ENCODE measurements at places on chromosomes 4 and X.

- no peak for DNase-seq
These were observed 6.5 kb downstream of the TEX13D start for GRCh38 chrX:124338733-124339514.

- no peak for DNase-seq
These were observed 202.2 kb upstream of the GPRIN3 start for GRCh38 chr4:89509708-89510281.

- no peak for DNase-seq
These were observed 114.8 kb upstream of the ATP6AP2 start for GRCh38 chrX:40465735-40466551.

DNA sequence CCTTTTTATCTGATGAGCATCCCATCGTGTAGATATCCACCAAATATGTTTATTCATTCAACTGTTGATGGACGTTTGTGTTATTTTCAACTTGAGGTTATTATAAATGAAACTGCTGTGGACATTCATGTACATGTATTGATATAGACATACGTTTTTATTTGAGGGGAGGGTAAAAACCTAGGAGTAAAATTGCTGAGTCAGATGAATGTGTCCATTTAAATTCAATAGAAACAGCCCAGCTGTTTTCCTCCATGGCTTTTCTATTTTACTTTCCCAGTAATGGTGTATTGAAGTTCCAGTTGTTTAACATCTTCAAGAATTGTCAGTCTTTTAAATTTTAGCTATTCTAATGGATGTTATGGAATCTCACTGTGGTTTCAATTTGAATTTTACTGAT lies 348.7 kb upstream of the GALNTL6 start:
- DNase-seq, result no peak

DNA sequence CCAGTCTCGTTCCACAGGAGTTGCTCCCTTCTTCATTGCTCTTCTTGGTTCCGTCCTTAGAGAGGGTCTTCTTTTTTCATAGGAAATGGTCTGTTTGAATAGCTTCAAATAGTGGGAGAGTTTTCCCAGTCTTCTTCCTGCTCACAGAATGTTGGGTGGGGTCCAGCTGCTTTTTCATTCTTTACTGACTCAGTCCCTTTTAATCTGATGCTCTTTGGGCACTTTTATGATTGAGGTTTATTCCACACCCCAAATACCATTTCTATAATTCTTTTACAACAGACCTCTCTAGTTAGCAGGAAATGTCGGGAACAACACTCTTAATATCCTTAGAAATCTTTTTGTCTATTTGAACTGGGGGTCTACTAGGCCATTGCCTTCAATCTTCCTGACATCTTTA lies 239.5 kb downstream of the PRDM5 start:
- DNase-seq, result no peak

- DNase-seq, result no peak
These were observed 405.4 kb downstream of the ANKRD50 start for GRCh38 chr4:124307143-124307542.

DNA sequence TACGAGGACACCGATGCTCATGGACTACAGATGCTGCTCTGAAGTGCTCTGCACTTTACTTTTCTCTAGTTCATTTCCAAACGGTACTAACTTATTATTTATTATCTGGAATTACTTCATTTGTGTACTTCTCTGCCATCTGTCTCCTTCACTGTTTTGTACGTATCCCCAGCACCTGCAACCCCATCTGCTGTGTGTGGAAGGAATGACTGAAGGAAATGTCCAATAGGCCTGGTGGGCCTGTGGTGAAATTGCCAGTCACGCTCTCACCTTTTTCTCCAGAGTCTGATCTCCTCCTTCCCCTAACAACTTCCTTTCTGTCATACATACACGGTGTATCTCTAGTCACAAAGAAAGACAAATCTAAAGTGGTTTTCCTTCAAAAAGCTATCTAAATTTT lies 12.9 kb downstream of the TMEM154 start:
- no peak for DNase-seq

DNA sequence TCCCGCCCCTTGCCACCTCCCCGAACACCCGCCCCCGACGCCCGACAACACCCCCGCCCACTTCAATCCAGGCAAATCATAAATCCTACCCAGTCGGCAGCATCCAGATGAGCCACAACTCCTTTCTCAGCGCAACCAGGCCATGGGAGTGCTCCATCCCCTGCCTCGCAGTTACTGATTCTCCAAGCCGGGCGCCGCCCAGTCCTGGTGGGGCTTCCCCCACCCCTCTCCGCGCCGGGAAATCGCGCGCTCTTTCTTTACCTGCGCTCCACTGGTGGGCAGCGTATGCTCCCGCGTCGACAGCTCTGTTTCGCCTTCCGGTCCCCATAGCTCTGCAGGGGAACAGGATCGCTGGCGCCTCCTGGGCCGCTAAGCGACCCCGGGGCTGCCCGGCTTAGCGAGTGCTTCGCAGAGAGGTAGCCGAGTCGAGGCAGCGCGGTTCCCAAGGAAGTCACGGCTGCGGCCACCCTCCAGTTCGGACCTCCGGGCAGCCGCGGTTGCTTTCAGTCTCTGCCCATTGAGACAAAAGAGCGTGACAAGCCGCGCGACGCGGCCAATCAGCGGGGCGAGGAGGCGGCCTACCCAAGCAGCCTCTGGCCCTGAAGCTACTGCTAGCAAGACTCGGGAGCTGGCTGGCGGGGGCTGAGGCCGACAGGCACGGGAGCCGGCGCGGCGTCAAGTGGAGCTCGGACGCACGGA lies 43.7 kb upstream of the TMSB15B start:
- peak; percentile 30 for DNase-seq

- DNase-seq, result no peak
These were observed 173.3 kb downstream of the VEGFC start for GRCh38 chr4:176619430-176619829.

DNA sequence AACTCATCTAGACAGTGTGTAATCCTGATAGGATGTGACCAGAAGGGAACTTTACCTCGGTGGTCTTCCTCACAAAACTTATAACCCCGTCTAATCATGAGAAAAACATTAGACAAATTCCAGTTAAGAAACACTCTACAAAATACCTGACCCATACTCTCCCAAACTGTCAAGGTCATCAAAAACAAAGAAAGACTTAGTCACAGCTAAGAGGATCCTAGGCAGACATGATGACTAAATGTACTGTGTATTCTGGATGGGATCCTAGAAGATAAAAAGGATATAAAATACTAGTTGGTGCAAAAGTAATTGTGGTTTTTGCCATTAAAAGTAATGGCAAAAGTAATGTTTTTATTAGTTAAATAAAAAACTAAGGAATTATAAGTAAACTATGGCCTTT lies 81.6 kb downstream of the DTHD1 start:
- DNase-seq, result no peak

DNA sequence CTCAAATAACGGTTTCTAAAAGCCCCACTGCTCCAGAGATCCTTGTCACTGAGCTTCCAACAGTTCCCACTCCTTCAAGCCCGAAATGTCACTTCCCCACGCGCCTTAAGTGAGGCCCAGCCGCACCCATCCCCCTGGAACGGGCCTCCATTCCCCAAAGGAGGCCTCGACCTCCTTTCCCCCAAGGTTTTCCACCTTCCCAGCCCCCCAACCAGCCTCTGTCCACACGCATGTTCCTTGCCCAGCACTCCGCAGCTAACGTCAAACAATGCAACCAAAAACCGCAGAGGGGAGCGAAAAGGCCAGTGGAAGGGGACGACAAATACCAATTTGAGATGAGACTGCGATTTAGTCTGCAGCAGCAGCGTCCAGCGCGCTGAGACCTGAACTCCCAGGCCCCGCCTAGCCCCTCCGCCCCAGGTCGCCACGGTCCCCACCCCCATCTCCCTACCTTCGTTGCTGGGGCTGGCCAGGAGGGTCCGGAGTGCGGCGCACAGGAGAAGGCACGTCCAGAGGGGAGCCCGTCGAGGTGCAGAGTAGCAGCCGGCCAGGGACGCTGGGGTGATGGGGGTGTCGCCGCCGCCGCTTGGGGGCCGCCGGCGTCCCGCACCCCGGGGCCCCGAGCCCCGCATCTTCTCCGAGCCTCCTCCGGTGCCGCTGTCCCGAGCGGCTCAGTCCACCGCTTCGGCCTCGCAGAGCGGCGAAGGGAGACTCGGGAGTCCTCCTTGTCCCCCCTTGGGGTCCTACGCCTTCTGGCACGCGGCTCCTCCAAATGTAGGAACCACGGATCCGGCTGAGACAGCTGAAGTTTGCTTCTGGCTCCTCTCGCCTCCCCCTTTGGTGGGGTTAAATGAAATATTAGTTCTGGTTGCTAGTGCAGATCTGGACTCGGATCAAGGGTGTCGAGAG lies 924 bp downstream of the EPHA5 start:
- DNase-seq, result no peak

DNA sequence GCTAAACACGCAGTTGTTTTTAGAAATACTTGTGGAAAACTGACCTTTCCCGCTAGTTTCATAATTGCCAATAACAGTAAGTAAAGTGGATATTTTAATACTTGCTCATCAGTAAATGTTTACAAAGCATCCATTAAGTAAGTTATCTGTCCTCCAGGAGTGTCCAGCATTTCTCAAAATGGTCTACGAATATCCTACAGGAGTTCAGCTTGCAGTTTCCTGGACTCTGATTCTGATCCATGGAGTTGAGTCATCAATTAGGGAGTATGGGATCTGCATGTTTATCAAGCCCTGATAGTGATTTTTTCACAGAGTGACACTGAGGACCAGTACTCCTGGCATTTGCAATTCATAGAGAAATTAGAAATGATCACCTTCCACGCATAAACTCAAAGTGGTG lies 325.2 kb upstream of the AADAT start:
- no peak for DNase-seq

DNA sequence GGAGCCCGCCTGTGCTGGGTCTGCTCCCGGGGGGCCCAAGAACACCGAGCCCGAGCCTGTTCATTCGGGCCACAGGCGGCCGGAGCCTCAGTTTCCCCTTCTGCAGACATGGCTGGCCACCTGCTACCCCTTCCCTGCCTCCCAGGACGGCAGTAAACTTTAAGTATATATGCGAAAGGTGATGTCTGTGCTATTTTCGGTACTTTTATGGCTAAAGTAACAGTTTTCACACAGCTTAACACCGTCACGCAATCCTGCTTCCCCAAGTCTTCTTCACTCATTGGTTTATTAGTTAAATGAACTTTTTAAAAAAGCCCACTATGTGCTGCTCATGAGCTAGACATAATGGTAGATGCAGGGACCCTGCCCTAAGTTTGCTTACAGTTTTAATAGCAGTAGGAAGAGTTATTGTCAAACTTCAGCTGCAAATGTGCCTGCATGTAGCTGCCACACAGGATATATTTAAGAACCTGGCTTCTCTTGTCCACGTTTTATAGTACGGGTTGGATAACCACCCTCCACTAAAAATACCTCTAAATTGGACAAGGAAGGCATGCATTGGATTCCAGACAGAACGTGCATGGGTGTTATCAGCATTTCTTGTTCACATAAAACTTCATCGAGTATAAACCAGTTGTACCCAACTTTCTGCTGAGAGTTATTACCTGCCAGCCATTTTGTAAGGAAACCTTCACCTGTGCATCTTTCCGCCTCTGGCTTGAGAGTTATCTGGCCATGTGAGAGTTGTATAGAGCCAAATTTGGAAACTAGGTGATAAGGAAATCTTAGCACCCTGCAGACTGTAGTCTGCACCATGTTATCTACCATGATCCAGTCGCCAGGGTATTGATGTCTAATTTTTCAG lies 741 bp downstream of the ANAPC4 start:
- DNase-seq, result no peak

DNA sequence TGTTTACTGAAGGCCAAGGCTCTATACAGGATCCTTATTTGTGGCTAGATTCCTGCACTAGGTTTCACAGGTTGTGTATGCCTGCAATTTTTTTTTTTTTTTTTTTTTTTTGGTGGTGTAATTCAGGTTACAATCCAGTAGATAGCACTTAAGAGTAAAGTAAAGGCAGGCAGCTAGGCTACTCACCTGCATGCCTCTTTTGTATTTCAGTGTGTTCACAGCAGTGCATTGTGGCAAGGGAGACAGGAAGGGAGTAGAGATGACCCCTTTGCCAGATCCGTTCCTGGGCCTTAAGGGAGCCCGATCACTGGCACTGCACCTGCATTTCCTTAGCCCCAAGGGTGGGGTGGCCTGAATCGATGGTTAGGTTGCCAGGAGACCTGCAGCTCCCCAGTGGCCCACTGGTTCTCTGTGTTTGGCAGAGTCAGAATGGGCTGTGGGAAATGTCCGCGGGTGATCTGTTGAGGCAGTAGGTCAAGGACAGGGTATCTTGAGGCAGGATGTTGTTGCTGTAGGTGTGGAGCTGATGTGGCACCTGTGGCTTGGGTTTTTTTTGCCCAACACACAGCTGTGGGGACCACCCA lies 374.9 kb upstream of the AADAT start:
- no peak for DNase-seq

DNA sequence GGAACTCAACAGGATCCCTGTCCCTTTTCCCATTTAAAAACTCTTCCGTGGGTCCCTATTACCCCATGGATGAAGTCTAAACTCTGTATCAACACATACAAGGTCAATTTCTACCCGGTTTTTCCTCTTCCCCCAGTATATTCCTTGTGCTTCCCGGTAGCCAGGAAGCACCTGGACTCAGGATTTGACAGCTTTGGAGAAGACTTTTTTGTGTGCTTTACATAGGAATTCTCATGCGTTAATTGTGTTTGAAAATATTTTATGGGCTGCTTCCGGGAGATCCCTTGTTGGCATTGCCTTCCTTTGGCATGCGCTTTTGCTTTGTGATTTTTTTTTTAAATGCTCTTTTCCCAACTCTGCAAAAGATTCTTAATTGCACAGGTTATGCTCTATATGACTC lies 7.2 kb downstream of the SMS start:
- no peak for DNase-seq

GRCh38 chrX:47078129-47079043 lies at the start of gene RGN:
TSS of gene RGN (plus strand) at chrX:47078443. CDS start at chrX:47081145, 2,702 bp downstream.
- no peak for DNase-seq

DNA sequence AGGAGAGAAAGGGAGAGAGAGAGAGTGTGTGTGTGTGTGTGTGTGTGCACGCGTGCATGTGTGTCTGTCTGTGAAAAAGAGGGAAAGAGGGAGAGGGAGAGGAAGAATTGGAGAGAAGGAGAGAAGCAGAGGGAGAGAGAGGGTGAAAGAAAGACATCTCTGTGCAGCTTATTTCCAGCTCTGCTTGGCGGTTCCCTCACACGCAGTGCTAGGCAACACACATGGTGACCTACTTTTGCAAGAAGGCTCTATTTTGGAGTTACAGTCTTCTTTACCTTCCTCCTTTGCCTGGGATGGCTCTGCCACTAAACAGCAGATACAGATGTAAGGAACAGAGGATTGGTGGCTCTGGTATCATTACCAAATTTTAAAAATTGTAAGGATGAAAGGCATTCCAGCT lies 40.1 kb downstream of the SLC16A2 start:
- no peak for DNase-seq

DNA sequence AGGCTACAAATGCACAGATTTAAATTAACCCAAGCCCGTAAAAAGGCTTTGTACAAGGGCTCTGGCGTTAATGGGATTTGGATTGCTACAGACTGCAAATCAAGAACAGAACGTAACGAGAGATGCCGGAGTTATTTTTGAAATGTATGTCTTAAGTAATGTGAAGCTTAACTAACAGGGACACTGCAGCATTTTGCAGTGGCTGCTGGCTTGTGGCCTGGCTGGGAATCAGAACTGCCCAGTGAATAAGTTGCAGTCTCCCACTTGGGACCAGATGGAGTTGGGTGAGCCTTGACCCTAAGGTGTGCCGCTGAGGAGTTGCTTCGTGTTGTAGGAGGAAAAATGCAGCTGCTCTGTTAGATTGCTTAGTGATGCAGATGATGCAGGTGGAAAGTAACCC lies 318.4 kb downstream of the DHX15 start:
- no peak for DNase-seq
